Stimulated activated CD8-positive, alpha-beta memory T cell treated with anti-CD3 and anti-CD28 coated beads, Interleukin-2, amount 100 ng/mL, for 1 hour (primary cell): ENCODE measurements at places on chromosomes 11 and 22.

DNA sequence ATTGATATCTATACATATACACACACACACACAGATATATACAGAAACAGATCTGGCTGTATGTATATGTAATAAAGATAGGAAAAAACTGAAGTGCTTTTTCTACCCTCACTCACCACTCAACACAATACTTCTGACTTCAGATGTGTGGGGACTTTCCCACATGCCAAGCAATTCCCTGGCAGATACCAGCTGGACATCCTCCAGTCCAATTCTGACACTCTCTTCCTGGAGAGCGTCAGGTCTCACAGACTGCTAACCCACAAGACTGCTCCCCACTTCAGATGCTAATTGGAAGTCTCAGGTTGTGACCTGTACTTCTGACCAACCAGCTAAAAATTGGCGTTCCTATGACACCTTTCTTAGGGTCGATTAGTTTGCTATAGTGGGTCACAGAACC lies 140.6 kb downstream of the ATG16L2 start:
- no peak for DNase-seq

- no peak for DNase-seq
These were observed 11.7 kb upstream of the MPEG1 start for GRCh38 chr11:59224351-59224928.

DNA sequence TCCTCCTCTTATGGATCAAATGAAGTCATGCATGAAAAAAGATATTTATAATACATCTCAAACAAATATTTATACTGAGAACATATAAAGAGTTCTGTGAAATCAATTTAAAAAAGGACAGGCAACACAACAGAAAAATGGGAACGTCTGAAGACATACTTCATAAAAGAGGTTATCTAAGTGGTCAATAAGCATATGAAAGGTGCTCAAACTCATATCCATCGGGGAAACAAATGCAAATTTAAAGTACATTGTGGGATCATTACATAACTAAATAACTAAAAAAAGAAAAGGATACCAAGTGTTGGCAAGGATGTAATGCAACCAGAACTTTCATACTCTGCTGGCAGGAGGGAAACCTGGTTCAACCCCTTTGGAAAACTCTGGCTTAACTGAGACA lies 22.3 kb downstream of the TPST2 start:
- no peak for DNase-seq

- no peak for DNase-seq
These were observed 162.7 kb downstream of the HIPK3 start for GRCh38 chr11:33419924-33420323.

DNA sequence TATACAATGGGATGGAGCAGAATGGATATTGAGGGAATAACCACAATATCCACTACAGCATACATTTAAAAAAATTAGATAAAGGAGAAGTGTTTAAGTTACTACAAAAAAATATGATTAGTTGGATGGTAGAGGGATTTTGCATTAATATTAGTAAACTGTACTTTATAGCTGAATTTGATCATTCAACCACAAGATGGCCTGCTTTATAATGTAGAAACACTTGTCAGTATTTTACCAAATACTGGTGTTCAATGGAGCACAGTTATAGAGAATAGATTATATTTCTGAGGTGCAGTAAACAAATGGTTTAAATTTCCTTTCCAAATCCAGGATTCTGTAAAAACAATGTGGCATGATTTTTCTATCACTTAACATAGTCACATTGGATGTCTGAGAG lies 818.8 kb upstream of the CHORDC1 start:
- no peak for DNase-seq

GRCh38 chr11:92111287-92111686 lies 113.3 kb upstream of the FAT3 start:
- no peak for DNase-seq

DNA sequence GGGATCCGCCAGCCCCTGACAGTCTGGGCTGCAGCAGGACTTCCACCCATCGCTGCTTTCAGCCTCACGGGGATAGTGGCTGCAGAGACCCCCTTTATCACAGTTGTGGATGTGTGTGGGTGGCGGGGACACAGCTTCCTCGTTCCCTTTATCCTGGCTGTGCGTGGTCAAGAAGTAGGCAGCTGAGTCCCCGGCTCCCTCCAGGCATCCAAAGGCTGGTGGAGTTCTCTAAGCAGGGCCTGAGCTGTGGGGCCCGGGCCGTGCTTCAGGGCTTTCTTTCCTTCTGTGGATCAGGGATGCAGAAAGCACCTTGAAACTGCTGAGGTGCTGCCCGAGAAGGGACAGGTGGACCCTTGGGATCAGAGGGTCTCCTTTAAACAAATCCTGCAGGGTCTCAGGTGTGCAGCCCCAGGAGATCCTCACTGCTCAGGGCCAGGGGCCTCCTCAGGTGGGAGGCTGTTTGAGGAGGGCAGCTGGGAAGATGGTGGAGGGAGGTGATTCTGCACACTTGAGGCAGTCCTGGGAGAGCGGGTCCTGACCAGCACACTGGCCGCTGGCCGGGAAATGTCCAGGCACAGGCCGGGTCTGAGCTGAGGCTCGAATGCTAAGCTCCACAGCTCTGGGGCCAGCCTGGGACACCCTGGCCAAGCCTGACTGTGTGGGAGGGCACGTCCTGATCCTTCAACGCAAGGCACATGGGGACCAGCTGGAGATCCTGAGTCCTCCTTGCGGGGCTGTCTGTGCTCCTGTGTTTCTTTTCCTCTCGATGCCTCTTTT lies 1024.3 kb downstream of the BRD1 start:
- DNase-seq = no peak

DNA sequence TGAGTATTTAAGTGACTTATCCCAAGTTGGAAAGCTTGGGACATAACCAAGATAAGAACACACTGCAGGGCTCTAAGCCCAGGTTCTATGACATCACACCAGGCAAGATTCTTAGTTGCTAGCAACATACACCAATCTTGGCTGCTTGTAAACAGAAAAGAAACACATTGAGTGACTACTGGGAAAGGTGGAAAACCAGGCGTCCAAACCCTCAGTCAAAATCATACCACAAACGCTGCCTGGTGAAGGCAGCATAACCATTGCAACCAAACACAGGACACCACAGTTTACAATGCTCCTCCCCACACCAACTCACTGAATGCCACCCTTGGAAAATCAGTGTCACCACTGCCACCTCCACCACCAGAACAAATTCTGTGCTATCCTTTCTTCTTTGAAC lies 379.9 kb downstream of the TTC28 start:
- no peak for DNase-seq

DNA sequence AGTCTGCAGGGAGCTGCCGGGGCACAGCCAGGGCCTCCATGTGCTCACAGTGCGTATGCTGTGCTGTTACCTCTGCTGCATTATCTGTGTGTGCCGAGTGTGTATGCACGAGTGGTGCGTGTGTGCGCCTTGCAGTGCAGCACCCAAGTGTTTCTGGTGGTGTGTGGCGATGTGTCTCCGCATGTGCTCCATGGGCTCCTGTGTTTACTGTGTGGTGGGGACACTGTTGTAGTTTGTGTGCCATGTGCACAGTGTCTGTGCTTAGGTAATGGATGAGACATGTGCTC lies 31.4 kb downstream of the KCNC1 start:
- DNase-seq = no peak

GRCh38 chr11:47021527-47021818 lies 84.9 kb downstream of the CSTPP1 start:
- DNase-seq = no peak

DNA sequence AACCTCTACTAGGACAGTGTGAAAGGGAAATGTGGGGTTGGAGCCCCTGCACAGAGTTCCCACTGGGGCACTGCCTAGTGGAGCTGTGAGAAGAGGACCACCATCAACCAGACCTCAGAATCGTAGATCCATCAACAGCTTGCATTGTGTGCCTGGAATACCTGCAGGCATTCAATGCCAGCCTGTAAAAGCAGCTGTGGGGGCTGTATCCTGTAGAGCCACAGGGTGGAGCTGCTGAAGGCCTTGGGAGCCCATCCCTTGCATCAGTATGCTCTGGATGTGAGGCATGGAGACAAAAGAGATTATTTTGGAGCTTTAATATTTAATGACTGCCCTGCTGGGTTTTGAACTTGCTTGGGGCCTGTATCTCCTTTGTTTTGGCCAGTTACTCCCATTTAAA lies 46.3 kb downstream of the PGR start:
- DNase-seq = no peak

- DNase-seq = no peak
These were observed 23.9 kb upstream of the ACR start for GRCh38 chr22:50714150-50714549.

GRCh38 chr11:9616042-9616675 lies 42.7 kb downstream of the WEE1 start:
- no peak for DNase-seq
